ENCODE measurements at places on chromosomes 13 and 19.

DNA sequence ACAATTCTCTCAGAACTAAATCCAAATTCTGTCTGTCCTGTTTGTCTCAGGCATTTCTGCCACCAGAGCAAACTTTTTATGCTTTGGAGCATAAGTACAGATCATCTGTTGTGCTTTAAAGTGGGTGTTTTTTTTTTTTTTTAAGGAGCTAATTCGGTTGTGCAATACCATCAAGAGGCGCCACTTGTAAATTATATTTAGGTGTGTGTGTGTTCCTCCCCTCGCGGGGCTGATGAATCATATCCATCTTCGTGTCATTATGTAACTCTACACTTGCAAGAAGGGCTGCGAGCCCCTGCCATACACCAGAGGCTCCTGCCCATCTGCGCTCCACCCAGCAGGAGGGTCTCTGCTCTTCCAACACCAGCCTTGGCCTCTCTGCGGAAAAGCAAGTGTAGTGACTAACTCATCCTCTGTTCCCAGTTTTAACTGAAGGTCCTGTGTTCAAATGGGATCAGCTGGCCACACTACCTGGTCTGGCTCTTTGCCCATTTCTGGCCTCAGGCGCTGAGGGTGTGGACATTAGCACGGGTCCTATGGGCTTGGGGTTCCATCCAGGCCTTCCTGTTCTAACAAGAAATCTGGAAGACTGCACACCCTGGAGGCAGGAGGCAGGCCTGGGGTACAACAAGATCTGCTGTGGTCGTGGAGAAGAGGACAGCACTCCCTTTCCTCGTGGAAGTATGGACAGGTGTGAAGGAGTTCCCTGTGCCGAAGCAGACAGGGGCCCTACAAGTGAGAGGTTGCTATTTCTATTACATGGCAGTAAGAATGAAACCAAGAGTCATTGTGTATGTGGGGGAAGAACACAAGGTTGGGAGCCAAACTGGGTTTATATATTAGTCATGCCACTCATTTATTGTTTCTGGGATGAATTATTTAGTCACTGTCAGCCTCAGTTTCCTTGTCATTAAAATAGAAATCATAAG, 96.1 kb upstream of the MBNL2 start:
- DNase-seq, result no peak
- peaks cover 34% of the 10 kb centered on the region for H3K4me1 ChIP-seq
- H3K27me3 ChIP-seq, result peaks cover 6% of the 10 kb centered on the region
- no peak overlapping the region for H3K27ac ChIP-seq
- no peak overlapping the region for H3K4me3 ChIP-seq

DNA sequence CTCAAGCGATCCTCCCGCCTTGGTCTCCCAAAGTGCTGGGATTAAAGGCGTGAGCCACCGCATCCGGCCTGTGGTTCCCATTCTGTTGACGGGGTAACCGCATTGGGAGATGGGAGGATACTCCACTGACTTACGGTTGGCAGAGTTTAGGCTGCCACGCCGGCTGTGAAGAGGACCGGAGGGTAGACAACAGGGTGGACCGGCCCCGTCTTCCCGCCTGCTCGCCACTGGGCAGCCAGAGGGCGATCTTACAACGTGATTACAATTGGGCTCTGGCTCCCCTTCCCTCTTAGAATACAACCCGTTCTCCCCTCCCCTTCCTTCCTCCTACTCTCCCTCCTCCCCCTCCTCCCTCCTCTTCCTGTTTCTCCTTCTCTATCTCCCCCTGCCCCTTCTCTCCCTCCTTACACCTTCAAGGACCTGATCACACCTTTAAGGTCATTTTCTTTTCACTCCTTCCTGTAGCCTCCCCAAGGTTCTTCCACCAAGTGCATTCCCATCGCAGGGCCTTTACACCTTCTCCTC, 957 bp upstream of the CCDC194 start:
- peak; percentile 75 for DNase-seq
- H3K27ac ChIP-seq, result peak overlapping the region; percentile 74
- H3K36me3 ChIP-seq, result no peaks in the 10 kb centered on the region
- peaks cover 6% of the 10 kb centered on the region for H3K27me3 ChIP-seq
- peak overlapping the region; percentile 41 for H3K4me3 ChIP-seq
- H3K4me1 ChIP-seq, result peaks cover 13% of the 10 kb centered on the region

DNA sequence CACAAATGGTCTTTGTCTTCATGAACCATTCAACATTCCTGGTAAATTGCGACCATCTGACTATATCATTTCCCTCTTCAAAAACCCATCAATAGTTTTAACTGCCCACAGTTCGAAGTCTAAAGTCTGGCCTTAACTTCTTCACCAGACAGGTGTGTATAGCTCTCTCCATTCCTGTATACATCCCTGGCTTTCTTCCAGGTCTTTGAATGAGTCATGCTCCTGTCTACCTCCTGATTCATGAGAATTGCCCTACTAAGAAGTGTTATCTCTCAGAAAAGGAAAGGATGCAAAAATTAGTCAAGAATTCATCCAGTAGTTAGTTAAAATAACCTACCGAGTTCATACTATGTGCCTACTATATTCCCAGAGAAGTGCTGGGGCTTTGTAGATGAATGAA, 225.0 kb downstream of the TBC1D4 start:
- no peaks in the 10 kb centered on the region for H3K36me3 ChIP-seq
- H3K4me3 ChIP-seq, result no peak overlapping the region
- H3K4me1 ChIP-seq, result no peaks in the 10 kb centered on the region
- no peaks in the 10 kb centered on the region for H3K27me3 ChIP-seq
- no peak overlapping the region for H3K27ac ChIP-seq

DNA sequence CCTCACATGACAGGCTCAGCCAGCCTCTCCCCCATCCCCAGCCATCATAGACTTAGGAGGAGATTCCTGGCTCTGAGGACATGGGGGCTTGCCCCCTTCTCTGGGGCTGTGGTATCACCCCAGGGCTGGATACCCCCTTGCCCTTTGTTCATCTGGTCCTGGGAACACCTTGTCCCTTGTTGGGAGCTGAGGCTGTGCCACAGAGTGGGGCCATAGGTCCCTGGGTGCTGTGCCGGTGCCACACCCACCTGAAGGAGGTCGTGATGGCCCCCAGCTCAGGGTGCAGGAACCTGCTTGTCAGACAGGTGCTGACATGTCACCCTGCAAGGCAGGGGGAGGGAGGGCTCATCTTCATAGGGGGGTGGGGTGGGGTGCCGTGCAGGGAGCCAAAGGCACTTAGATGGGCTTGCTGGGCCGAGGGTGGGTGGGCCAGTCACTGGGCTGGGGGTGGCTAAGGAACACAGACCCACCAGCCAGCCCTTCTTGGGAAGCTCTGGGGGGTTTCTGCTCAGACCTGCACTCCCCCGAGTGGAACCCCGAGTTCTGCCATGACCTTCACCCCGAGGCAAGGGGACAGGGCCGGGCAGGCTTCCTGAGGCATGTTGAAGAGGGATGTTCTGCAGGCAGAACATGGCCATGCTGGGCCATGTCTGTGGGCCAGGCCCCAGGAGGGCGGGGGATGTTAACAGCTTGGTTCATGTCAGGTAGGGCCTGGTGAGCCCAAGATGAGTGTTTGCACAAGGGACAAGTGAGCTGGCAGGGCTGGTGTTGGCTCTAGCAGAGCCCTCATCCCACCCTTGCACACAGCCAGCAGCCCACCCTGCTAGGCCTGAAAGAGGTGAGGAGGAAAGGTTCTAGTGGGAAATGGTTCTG, 28.0 kb downstream of the TSSK6 start:
- peaks cover 8% of the 10 kb centered on the region for H3K36me3 ChIP-seq
- peaks cover 59% of the 10 kb centered on the region for H3K4me1 ChIP-seq
- no peaks in the 10 kb centered on the region for H3K27me3 ChIP-seq

DNA sequence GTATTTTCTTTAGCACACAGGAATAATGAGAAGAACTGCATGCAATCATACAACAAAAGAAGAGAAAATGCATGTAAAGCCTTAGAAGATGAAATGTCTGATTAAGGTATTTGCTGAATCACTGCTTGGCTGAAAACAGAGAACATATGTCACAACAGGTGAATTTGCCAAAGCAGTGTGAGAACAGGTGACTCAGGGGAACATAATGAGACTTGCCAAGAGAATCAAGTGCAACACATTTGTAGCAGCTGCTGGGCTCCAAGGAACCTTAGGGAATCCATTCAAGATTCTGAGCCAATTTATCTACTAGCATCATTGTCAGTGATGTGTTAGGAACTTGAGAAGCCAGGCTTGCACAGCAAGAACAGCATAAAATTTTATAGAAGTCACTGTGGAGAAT, 273.1 kb downstream of the PCDH20 start:
- peaks cover 2% of the 10 kb centered on the region for H3K36me3 ChIP-seq
- DNase-seq, result no peak
- no peaks in the 10 kb centered on the region for H3K27me3 ChIP-seq
- H3K4me3 ChIP-seq, result no peak overlapping the region
- H3K4me1 ChIP-seq, result no peaks in the 10 kb centered on the region
- H3K27ac ChIP-seq, result no peak overlapping the region

GRCh38 chr13:48532506-48533499, at the start of gene RCBTB2:
TSS of gene RCBTB2 (minus strand) at chr13:48533080. CDS start at chr13:48521939, 11,141 bp downstream.
- no peaks in the 10 kb centered on the region for H3K27me3 ChIP-seq
- H3K4me1 ChIP-seq, result peaks cover 20% of the 10 kb centered on the region
- peak within 1 kb of the TSS; percentile 86 for H3K27ac ChIP-seq
- H3K4me3 ChIP-seq, result peak within 1 kb of the TSS; percentile 83
- DNase-seq, result peak; percentile 99

GRCh38 chr13:33034882-33035520, 18.8 kb downstream of the KL start:
- no peaks in the 10 kb centered on the region for H3K27me3 ChIP-seq
- no peak overlapping the region for H3K27ac ChIP-seq
- H3K4me3 ChIP-seq, result no peak overlapping the region
- no peak for DNase-seq
- no peaks in the 10 kb centered on the region for H3K36me3 ChIP-seq
- peaks cover 16% of the 10 kb centered on the region for H3K4me1 ChIP-seq

Data from WTC11 (cell line).